ENCODE measurements at places on chromosomes 11 and 22.

GRCh38 chr11:74135127-74135840 lies 35.5 kb downstream of the C2CD3 start:
- no peak for DNase-seq

DNA sequence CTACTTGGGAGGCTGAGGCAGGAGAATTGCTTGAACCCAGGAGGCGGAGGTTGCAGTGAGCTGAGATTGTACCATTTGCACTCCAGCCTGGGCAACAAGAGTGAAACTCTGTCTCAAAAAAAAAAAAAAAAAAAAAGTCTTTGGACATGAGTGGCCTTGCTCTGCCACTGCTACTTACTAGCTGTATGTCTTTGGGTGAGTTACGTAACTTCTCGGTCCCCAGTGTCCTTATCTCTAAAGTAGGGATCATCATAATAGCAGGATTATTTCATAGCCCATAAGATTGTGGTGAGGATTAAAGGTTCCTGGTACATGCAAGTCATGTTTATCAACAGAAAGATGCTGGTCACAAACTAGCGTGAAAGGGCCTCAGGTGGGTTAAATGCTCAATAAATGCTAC lies 53.9 kb upstream of the HEPHL1 start:
- no peak for DNase-seq

DNA sequence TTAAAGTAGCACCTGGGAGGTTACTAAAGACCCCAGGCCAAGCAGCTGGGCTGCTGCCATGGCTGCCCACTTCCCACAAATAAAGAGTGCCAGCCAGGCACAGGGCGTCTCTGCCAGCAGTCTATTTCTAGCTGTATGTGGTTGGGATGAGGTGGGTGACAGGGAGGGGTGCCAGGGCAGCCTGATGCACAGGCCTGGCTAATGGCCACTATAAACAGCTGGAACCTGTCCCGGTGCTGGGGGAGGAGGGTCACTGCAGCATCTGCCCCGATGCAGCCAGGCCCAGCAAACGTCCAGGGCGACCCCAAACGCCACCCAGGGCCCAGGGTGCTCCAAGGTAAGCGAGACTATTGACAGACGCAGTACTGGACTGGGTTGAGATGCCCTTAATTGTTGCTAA lies 37.4 kb downstream of the SCUBE1 start:
- no peak for DNase-seq

DNA sequence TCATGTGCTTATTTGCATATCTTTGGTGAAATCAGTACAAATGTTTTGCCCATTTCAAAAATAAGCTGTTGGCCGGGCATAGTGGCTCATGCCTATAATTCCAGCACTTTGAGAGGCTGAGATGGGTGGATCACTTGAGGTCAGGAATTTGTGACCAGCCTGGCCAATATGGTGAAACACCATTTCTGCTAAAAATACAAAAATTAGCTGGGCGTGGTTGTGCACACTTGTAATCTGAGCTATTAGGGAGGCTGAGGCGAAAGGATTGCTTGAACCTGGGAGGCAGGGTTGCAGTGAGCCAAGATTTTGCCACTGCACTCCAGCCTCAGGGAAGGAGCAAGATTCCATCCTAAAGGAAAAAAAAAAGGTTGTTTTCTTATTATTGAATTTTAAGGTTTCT lies 136.0 kb downstream of the SWAP70 start:
- no peak for DNase-seq

DNA sequence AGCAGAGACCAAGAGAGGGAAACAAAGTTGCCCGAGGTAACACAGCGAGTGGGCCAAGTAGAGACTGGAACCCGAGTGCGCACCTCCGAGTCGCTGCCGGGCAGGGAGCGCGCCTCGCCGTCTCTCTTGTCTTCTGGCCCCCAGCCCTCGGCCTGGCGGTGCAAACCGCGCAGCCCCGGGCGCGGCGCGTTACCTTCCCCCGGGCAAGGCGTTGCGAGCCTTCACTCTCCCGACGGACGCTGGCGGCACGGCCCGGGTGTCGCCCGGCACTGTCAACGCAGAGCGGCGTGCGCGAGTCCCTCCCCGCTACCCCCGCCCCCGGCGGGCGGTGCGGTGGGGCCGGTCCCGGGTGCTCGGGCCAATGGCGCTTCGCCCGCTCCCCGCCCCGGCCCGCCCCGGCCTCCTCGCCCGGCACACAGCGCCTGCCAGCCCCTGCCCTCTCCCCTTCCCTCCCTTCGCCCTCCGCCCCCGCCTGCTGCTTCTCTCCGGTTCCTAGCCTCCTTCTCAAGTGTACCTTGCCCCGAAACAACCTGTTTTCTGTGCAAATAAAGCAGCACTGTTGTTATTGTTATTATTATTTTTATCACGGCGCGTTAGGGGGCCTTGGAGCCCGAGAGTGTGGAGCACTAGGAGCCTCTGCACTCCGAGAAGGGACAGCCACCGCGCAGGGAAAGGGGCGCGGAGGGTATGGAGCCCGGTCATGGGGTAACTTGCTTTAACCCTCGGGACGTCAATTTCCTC lies at the start of gene SYTL2:
Gene SYTL2, minus strand, starts transcription at position 271 of the 741 bp plus-strand sequence. CDS start 53,416 bp downstream, outside the sequence.
- peak; percentile 95 for DNase-seq

DNA sequence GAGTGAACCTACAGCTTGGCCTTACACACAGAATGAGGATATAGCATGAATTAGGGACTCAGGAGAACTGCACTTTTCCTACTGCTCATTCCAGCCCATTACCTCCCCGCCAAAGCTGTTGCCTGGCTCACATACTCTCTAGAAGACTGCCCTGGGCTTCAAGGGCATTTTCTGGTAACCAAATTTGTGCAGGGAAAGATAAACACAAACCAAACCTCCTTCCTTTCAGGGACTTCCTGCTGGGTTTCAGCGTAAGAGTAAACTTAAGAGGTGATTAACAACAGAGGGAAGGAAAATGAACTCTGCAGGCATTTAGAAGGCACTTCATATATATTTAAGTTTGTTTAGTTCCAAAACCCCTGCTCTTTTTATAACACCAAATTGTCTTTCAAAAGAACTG lies 194.9 kb downstream of the SWAP70 start:
- peak; percentile 8 for DNase-seq

Data from H7 (cell line).